IMR-90 (cell line): ENCODE measurements at places on chromosomes 7 and 10. TPM values are rescaled to one million over a fixed set of nuclear protein-coding genes. Genes with fewer than 3 reads are reported as not detected.

SLC18A3 gene
- not detected in 2 replicates for polyA plus RNA-seq

LLCFC1 gene
- polyA plus RNA-seq: not detected in 2 replicates

FFAR4 gene
- polyA plus RNA-seq: not detected in 2 replicates

GBX1 gene
- not detected in 2 replicates for polyA plus RNA-seq

HECW1 gene
- polyA plus RNA-seq: 0.56 and 0.95 TPM in 2 replicates

TMEM178B gene
- 0.05 and 0.06 TPM in 2 replicates for polyA plus RNA-seq

GTF2IRD1 gene
- 21.9 and 22.6 TPM in 2 replicates for polyA plus RNA-seq

FRMPD2 gene
- polyA plus RNA-seq: not detected in 2 replicates

TMEM176B gene
- not detected in 2 replicates for polyA plus RNA-seq

PNLIPRP2 gene
- polyA plus RNA-seq: not detected in 2 replicates

SSC4D gene
- 0.63 and 0.70 TPM in 2 replicates for polyA plus RNA-seq

SMO gene
- 24.7 and 25.8 TPM in 2 replicates for polyA plus RNA-seq

PNLIPRP1 gene
- not detected in 2 replicates for polyA plus RNA-seq

XRCC2 gene
- polyA plus RNA-seq: 2.0 and 2.2 TPM in 2 replicates

LIPF gene
- not detected in 2 replicates for polyA plus RNA-seq

ARHGAP22 gene
- 30.2 and 34.0 TPM in 2 replicates for polyA plus RNA-seq

PIK3AP1 gene
- 0.14 TPM in 1 of 2 replicates, not detected in the other for polyA plus RNA-seq

CDHR3 gene
- polyA plus RNA-seq: 0.96 and 1.3 TPM in 2 replicates

SCART1 gene
- 1.5 and 2.1 TPM in 2 replicates for polyA plus RNA-seq

PRKAR2B gene
- polyA plus RNA-seq: 2.5 and 3.1 TPM in 2 replicates

IKZF1 gene
- polyA plus RNA-seq: not detected in 2 replicates

RADIL gene
- polyA plus RNA-seq: 0.36 and 0.48 TPM in 2 replicates

STEAP1B gene
- 7.9 and 8.3 TPM in 2 replicates for polyA plus RNA-seq

RPEL1 gene
- 0.07 and 0.26 TPM in 2 replicates for polyA plus RNA-seq

ARMC3 gene
- not detected in 2 replicates for polyA plus RNA-seq

KLF14 gene
- 0.05 and 0.07 TPM in 2 replicates for polyA plus RNA-seq

GLI3 gene
- polyA plus RNA-seq: 3.9 TPM in 2 replicates

LRRC4 gene
- polyA plus RNA-seq: 0.55 and 0.69 TPM in 2 replicates

FGF8 gene
- polyA plus RNA-seq: 0.17 TPM in 1 of 2 replicates, not detected in the other
